Ovary (tissue), 10 donors: ENCODE measurements at places on chromosomes 6 and 20. TPM values are rescaled to one million over a fixed set of nuclear protein-coding genes. Genes with fewer than 3 reads are reported as not detected.

GRCh38 chr6:111683749-111684267, 78.1 kb upstream of the TRAF3IP2 start:
- no peaks in the 10 kb centered on the region for H3K27me3 ChIP-seq
- DNase-seq = no peak
- no peak overlapping the region for H3K4me3 ChIP-seq
- no peaks in the 10 kb centered on the region for H3K36me3 ChIP-seq

DNA sequence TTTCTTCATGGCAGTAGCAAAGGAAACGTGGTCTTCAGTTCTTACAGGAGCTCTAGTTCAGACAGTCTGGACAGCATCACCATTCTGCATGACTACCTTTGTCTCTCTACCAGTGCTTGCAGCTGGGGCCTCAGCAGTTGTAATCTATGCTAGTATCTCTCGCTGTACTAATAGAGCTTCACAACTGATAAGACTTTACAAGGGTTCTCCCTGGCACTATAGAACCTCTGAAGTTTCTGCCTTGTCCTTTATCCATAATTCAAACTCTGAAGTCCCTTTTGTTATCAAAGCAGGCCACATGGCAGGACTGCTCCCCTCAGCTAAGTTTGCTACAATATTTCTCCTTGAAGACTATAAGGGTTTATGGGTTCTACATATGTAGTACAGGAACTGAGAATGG, 842.1 kb upstream of the ADGRB3 start:
- no peaks in the 10 kb centered on the region for H3K4me1 ChIP-seq
- no peak overlapping the region for H3K4me3 ChIP-seq
- no peaks in the 10 kb centered on the region for H3K36me3 ChIP-seq
- H3K27me3 ChIP-seq = no peaks in the 10 kb centered on the region

- H3K27me3 ChIP-seq = no peaks in the 10 kb centered on the region
- no peaks in the 10 kb centered on the region for H3K4me1 ChIP-seq
- H3K36me3 ChIP-seq = no peaks in the 10 kb centered on the region
- H3K4me3 ChIP-seq = no peak overlapping the region
- H3K27ac ChIP-seq = no peak overlapping the region
These were observed 29.2 kb downstream of the GOPC start for GRCh38 chr6:117573006-117573680.

GRCh38 chr20:59785669-59785959, 147.8 kb downstream of the SYCP2 start:
- H3K27me3 ChIP-seq = no peaks in the 10 kb centered on the region
- no peaks in the 10 kb centered on the region for H3K4me1 ChIP-seq
- no peak overlapping the region for H3K4me3 ChIP-seq
- no peak for DNase-seq
- H3K27ac ChIP-seq = no peak overlapping the region

- no peak overlapping the region for H3K27ac ChIP-seq
- H3K4me3 ChIP-seq = no peak overlapping the region
- no peaks in the 10 kb centered on the region for H3K4me1 ChIP-seq
- no peak for DNase-seq
- H3K36me3 ChIP-seq = no peaks in the 10 kb centered on the region
These were observed 63.3 kb upstream of the PDE10A start for GRCh38 chr6:165726290-165726875.

GRCh38 chr20:47262365-47263013, 94.0 kb downstream of the ZMYND8 start:
- H3K4me1 ChIP-seq = peaks cover 5% of the 10 kb centered on the region
- H3K36me3 ChIP-seq = no peaks in the 10 kb centered on the region
- H3K27me3 ChIP-seq = no peaks in the 10 kb centered on the region
- H3K4me3 ChIP-seq = no peak overlapping the region
- DNase-seq = no peak

SOBP gene
- total RNA-seq = 30.2 TPM

DNA sequence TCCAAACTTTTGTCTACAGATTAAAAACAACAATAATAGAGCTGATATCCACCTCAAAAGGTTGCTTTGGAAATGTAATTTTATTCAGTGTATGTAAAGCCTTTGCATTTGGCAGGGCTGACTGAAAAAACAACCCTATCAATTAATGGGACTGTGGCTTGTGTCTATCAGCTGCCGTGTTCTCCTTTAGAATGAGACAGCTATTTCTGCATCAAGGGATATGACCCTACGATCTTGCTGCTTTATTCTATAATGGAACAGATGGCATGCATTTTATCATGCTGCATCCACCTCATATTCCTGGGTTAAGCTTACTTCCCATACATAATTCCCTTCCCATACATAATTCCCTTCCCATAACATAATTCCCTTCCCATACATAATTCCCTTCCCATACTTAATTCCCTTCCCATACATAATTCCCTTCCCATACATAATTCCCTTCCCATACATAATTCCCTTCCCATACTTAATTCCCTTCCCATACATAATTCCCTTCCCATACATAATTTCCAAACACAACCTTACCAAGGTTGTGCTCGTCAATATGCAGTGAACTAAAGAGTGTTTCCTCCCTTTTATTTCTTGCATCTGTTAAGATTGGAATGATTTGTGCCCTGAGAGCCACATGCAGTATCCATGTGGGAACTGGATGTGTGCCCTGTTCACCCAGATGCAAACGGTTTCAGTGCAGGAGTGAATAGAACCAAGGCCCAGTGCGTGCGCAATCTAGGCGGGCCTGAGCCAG, 26.8 kb downstream of the SERPINB6 start:
- H3K4me3 ChIP-seq = no peak overlapping the region
- no peaks in the 10 kb centered on the region for H3K36me3 ChIP-seq
- H3K27me3 ChIP-seq = no peaks in the 10 kb centered on the region
- no peaks in the 10 kb centered on the region for H3K4me1 ChIP-seq
- no peak for DNase-seq

- H3K36me3 ChIP-seq = no peaks in the 10 kb centered on the region
- no peaks in the 10 kb centered on the region for H3K27me3 ChIP-seq
- no peak for DNase-seq
- H3K27ac ChIP-seq = no peak overlapping the region
- H3K4me1 ChIP-seq = no peaks in the 10 kb centered on the region
These were observed 6.8 kb upstream of the MRPS10 start for GRCh38 chr6:42224222-42225028.
